Activated T-cell treated with anti-CD3 and anti-CD28 coated beads, Interleukin-2, amount 50 U/mL, for 72 hours (primary cell): ENCODE measurements at places on chromosomes 16 and 17.
A peak's percentile ranks its signal among the peaks of the same experiment; 100 is the strongest.

- DNase-seq = peak; percentile 76
Observed at GRCh38 chr17:49996495-49997300, 1.7 kb upstream of the DLX3 start.

GRCh38 chr17:82740906-82741759 is 5.7 kb downstream of the FN3K start:
- no peak for DNase-seq

GRCh38 chr17:36938566-36939051 is 1.3 kb downstream of the LHX1 start:
- DNase-seq = no peak

DNA sequence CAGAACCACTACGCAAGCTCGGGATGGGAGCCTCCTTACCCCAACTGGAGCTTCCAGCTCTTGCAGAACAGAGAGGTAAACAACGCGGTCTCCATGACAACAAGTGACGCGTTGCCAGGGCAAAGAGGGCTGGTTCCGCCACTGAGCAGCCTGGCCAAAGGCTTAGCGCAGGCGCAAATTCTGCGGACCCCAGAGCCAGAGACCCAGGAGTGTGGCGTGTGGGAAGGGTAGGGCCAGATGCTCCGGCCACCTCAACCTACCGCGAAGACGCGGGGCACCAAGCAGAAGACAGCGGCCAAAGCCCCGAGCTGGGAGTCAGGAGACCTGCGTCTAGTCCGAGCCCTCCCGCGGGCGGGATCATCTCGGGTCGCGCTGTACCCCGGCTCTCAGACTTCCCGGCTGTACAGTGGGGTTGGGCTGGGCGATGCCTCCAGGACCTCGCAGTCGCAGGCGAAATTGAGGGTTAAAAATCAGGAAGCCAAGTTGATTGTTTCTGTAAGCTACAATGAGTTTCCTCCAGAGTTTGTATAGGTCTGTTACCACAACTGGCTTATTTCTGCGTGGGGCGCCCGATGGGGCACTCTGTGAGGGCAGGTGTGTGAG is at the start of gene TEKT1:
TEKT1 (minus strand) TSS at position 69 of the 603 bp plus-strand sequence. CDS start 1,353 bp downstream, outside the sequence.
- peak; percentile 62 for DNase-seq
